Activated T-helper 1 cell treated with anti-CD3 and anti-CD28 coated beads, Interleukin-12 subunit alpha, Interleukin-12 subunit beta, Interleukin-2, Interleukin-4 antibody, amounts not matched to agents 30 ng/mL and 10 ng/mL and 1 ng/mL, durations not matched to agents 14 hours and 24 hours and 36 hours (primary cell): ENCODE measurements at places on chromosomes 4 and X.

DNA sequence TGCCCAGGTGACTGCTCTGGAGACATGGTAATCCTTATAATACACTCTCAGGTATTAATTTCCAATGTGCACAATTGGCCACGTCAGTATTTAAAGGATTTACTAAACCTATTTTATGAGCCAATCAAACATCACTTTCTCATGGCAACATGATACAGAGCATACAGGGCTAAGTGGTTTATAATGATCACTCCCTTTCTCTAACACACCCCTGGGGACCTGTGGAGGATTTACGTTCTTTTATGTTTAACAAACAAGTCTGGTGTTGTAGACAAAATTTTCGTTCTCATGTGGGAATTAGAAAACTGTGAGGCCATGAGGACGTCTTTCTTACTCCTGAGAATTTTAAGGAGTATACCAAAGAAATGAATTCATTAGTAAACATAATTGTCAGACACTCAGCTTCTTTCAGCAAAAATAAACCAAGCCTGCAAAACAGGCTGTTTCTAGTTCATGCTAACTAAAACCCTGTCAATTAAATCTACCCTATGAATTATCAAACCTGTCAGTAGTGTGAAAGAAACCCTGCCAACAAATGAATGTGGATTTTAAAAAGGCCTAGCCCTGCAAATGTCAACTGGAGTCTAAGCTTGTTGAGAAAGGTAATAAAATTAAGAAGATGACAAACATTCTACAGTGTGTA lies 155.8 kb downstream of the PDGFC start:
- no peak overlapping the region for H3K27ac ChIP-seq
- DNase-seq: no peak
- H3K4me3 ChIP-seq: no peak overlapping the region
- H3K36me3 ChIP-seq: no peaks in the 10 kb centered on the region
- H3K27me3 ChIP-seq: no peaks in the 10 kb centered on the region

GRCh38 chr4:16158504-16158852 lies 67.8 kb downstream of the TAPT1 start:
- no peaks in the 10 kb centered on the region for H3K27me3 ChIP-seq
- no peak overlapping the region for H3K27ac ChIP-seq
- no peak for DNase-seq
- peaks cover 10% of the 10 kb centered on the region for H3K36me3 ChIP-seq
- no peaks in the 10 kb centered on the region for H3K4me1 ChIP-seq

- H3K36me3 ChIP-seq: no peaks in the 10 kb centered on the region
- no peak for DNase-seq
- H3K4me3 ChIP-seq: no peak overlapping the region
- H3K4me1 ChIP-seq: no peaks in the 10 kb centered on the region
These were observed 36.5 kb downstream of the GPC3 start for GRCh38 chrX:133948895-133949294.

- H3K4me3 ChIP-seq: no peak overlapping the region
- no peak for DNase-seq
- H3K27me3 ChIP-seq: peaks cover 9% of the 10 kb centered on the region
These were observed 73.7 kb upstream of the ACSL1 start for GRCh38 chr4:184899261-184900134.

GRCh38 chr4:8721621-8722020 lies 129.1 kb downstream of the CPZ start:
- no peaks in the 10 kb centered on the region for H3K27me3 ChIP-seq
- no peak for DNase-seq
- H3K4me3 ChIP-seq: no peak overlapping the region
- H3K4me1 ChIP-seq: no peaks in the 10 kb centered on the region
- H3K36me3 ChIP-seq: no peaks in the 10 kb centered on the region
- H3K27ac ChIP-seq: no peak overlapping the region

DNA sequence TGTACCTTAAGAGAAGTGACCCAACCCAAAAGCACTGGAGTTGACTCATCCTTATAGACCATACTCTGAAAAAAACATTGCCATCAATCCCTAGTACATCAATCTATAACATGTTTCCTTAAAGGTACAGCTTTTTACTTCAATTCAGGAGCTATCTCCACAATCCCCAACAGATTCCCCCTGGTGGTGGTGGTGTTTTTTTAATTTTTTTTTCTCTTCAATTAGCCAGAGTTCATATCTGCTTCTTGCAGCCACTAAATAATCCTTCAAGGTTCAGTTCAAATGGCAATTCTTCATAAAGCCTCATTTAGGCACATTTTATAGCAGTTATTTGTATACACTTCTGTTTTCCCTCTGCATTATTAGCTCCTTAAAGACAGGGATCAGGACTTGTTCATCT lies 60.7 kb upstream of the KDR start:
- H3K27ac ChIP-seq: no peak overlapping the region
- no peak for DNase-seq
- no peak overlapping the region for H3K4me3 ChIP-seq
- H3K27me3 ChIP-seq: peaks cover 5% of the 10 kb centered on the region
- no peaks in the 10 kb centered on the region for H3K4me1 ChIP-seq
- no peaks in the 10 kb centered on the region for H3K36me3 ChIP-seq

DNA sequence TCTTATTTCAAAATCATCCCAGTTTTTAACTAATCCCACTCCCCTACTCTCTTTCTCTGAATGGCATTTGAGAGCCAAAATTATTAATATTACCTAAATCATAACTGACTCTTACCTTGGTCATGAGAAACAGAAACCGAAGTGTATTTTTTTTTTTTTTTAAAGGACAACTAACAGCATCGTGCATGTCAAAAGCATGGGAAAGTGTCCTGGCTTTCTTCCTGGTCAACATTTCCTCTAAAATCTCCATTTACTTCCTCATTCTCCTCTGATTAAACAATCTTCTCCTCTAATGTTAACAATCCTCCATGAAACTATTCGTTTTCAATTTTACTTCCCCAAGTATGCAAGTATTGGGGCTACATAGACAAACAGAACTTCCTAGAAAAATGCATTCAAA lies 2.1 kb upstream of the STS start:
- H3K36me3 ChIP-seq: no peaks in the 10 kb centered on the region
- H3K4me1 ChIP-seq: no peaks in the 10 kb centered on the region
- H3K27ac ChIP-seq: no peak overlapping the region
- no peaks in the 10 kb centered on the region for H3K27me3 ChIP-seq
- no peak for DNase-seq
- H3K4me3 ChIP-seq: peak overlapping the region; percentile 65

GRCh38 chrX:154597221-154597620 lies 12.3 kb downstream of the CTAG1A start:
- H3K27me3 ChIP-seq: peaks cover 8% of the 10 kb centered on the region
- no peak overlapping the region for H3K4me3 ChIP-seq
- H3K27ac ChIP-seq: no peak overlapping the region
- H3K4me1 ChIP-seq: no peaks in the 10 kb centered on the region
- H3K36me3 ChIP-seq: no peaks in the 10 kb centered on the region

DNA sequence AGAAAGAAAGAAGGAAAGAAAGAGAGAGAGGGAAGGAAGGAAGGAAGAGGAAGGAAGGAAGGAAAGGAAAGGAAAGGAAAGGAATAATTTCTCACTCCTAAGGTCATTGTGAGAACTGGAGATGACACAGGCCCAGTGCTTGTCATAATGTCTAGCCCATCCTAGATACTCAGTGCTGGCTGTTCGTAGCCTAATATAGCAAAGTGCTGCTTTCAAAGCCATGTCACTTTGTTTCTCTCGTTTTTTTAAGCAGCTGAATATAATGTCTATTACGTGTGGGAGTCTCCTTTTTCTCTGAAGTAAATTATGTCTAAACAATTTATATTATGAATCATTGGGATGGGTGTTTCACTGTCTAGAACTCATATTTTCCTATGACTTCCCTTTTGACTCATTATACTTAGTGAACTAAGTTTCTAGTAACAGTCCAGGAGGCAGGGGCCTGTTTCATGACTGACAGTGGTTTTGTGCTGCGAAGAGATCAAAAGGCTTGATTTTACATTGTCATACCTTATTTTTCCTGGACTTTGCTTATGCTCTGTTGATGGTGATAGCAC lies 327.0 kb upstream of the ZFP42 start:
- no peak overlapping the region for H3K27ac ChIP-seq
- no peaks in the 10 kb centered on the region for H3K27me3 ChIP-seq
- H3K36me3 ChIP-seq: no peaks in the 10 kb centered on the region
- H3K4me1 ChIP-seq: no peaks in the 10 kb centered on the region
- DNase-seq: no peak
- no peak overlapping the region for H3K4me3 ChIP-seq

DNA sequence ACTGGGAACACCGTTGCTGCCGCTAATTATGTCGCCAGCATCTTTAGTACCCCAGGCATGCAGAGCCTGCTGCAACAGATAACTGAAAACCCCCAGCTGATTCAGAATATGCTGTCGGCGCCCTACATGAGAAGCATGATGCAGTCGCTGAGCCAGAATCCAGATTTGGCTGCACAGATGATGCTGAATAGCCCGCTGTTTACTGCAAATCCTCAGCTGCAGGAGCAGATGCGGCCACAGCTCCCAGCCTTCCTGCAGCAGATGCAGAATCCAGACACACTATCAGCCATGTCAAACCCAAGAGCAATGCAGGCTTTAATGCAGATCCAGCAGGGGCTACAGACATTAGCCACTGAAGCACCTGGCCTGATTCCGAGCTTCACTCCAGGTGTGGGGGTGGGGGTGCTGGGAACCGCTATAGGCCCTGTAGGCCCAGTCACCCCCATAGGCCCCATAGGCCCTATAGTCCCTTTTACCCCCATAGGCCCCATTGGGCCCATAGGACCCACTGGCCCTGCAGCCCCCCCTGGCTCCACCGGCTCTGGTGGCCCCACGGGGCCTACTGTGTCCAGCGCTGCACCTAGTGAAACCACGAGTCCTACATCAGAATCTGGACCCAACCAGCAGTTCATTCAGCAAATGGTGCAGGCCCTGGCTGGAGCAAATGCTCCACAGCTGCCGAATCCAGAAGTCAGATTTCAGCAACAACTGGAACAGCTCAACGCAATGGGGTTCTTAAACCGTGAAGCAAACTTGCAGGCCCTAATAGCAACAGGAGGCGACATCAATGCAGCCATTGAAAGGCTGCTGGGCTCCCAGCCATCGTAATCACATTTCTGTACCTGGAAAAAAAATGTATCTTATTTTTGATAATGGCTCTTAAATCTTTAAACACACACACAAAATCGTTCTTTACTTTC lies 1.8 kb downstream of the UBQLN2 start:
- peak overlapping the region; percentile 88 for H3K4me3 ChIP-seq
- H3K4me1 ChIP-seq: peaks cover 24% of the 10 kb centered on the region
- H3K36me3 ChIP-seq: peaks cover 29% of the 10 kb centered on the region
- no peak for DNase-seq

DNA sequence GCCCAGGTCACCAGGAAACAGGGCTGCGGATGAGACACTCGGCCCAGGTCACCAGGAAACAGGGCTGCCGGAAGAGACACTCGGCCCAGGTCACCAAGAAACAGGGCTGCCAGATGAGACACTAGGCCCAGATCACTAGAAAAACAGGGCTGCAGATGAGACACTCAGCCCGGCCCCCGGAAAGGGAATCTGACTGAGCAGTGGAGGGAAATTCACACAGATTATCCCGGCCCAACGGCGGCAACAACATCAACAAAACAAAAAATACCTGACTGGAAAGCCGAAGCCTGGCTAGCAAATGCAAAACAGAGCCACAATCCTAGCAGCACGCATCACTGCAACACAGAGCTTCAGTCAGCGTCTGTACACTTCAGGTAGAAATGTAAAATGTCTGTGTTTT lies 20.7 kb downstream of the AFAP1 start:
- H3K4me3 ChIP-seq: no peak overlapping the region
- H3K27me3 ChIP-seq: no peaks in the 10 kb centered on the region
- H3K36me3 ChIP-seq: no peaks in the 10 kb centered on the region
- H3K27ac ChIP-seq: no peak overlapping the region
- DNase-seq: no peak
- peaks cover 15% of the 10 kb centered on the region for H3K4me1 ChIP-seq

DNA sequence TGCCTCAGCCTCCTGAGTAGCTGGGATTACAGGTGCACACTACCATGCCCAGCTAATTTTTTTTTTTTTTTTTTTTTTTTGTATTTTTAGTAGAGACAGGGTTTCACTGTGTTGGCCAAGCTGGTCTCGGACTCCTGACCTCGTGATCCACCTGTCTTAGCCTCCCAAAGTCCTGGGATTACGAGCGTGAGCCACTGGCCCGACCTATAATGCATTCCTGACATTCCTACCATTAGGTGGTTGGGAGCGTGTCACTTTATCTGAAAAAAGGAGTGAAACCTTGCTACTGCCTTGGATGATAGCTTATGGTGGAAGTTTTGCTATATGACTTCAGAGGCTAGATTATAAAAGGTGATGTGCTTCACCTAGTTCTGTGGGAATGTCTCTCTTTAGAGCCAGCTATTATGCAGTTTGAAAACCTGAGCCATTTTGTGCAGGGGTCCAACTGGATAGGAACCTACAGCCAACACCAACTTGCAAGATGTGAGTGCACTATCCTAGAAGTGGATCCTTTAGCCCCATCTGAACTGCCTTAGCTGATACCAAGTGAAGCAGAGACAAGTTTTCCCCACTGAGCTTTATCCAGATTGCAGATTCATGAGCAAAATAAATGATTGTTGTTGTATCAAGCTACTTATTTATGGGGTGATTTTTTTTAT lies 29.8 kb upstream of the EMCN start:
- DNase-seq: no peak
- no peak overlapping the region for H3K27ac ChIP-seq
- H3K36me3 ChIP-seq: no peaks in the 10 kb centered on the region
- peaks cover 12% of the 10 kb centered on the region for H3K4me1 ChIP-seq
- no peak overlapping the region for H3K4me3 ChIP-seq

DNA sequence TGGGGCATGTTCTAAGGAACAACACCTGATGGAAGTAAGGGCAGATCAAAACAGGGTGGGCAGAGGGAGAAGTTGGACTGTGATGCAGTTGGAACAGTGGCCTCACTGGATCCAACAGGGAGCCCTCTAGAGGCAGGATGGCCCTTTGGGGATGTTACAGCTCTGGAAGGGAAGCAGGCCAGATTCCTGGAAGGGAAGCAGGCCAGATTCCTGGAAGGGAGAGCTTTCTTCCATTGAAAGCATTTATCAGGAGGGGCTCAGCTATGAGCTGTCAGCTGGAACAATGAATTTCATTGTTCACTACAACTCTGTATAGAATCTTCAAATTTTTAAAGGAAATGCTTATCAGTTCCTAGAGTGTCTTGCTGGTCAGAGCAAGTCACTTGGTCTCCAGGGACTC lies 17.7 kb downstream of the IL15 start:
- DNase-seq: no peak
- no peak overlapping the region for H3K27ac ChIP-seq
- H3K4me3 ChIP-seq: no peak overlapping the region
- H3K4me1 ChIP-seq: no peaks in the 10 kb centered on the region

GRCh38 chrX:41086627-41086932 lies 1.3 kb downstream of the USP9X start:
- no peak for DNase-seq
- H3K27me3 ChIP-seq: no peaks in the 10 kb centered on the region
- peak overlapping the region; percentile 89 for H3K4me3 ChIP-seq
- H3K4me1 ChIP-seq: peaks cover 34% of the 10 kb centered on the region
- peaks cover 9% of the 10 kb centered on the region for H3K36me3 ChIP-seq

GRCh38 chrX:103187953-103188475 lies 26.9 kb upstream of the BEX4 start:
- no peak for DNase-seq
- no peak overlapping the region for H3K27ac ChIP-seq
- peaks cover 2% of the 10 kb centered on the region for H3K27me3 ChIP-seq
- H3K36me3 ChIP-seq: no peaks in the 10 kb centered on the region
- H3K4me1 ChIP-seq: no peaks in the 10 kb centered on the region
